ENCODE measurements at places on chromosomes 16 and 17.

DNA sequence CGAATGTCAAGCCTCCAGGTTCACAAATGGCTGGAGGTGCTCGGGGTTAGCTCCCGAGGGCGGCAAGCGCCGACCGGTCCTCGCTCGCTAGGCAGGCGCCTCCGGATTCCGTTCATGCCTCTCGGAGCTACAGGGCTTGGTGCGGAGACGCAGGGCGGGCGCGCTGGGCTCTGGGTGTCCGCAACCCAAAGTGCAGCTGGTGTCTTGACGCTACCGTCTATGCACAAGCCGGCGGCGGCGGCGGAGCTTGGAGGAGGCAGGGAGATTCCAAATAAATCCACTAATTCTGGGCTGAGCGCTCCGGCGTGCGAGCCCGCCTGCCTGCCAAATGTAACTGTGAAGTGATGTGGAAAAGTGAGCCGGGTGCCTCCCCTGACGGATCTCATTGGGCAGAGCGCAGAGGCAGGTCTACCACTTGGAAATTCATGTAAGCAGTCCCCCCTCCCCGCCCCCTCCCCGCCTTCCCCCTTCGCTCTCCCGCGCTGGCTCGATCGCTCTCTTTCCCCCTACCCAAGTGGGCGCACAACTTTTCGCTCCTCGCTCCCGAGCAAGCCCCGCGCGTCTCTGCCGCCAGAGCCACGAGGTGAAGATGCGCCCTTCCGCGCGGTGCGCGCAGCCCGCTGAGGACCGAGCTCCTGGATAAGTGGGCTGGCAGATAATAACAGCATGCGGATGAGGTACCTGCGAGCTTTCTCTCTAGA lies at the start of gene CDH8:
Gene CDH8, minus strand, starts transcription at position 338 of the 701 bp plus-strand sequence. CDS start 15,035 bp downstream, outside the sequence.
- DNase-seq = no peak

- DNase-seq = no peak
Measured at GRCh38 chr17:46726206-46726605, 92.3 kb downstream of the WNT3 start.

DNA sequence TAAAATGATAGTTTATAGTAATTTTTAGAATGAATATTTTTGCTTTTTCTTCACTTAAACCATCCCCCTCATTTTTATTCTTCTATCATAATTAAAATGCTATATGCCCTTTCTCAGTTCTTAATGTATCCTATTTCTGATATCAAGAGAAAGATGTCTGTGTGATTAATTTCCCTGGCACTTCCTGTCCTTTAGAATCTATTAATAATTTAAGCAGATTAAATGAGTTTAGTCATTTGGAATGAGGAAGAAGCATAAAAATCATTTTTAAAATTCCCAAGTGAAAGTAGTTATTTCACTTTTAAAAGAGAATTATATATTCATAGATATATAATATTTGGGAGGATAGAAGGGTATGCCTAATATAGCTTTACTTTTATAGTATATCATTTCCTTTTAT lies 27.8 kb upstream of the CDR2 start:
- peak; percentile 13 for DNase-seq

GRCh38 chr16:57478396-57479204 lies 7.7 kb downstream of the DOK4 start:
- no peak for DNase-seq

- DNase-seq = no peak
Measured at GRCh38 chr16:87744750-87745514, 20.9 kb downstream of the KLHDC4 start.

- DNase-seq = peak; percentile 60
Measured at GRCh38 chr16:23608194-23608593, 12.1 kb upstream of the NDUFAB1 start.
